ENCODE measurements at places on chromosomes 5 and 9.

GRCh38 chr9:38185647-38186403 is 116.8 kb upstream of the SHB start:
- no peak for DNase-seq

DNA sequence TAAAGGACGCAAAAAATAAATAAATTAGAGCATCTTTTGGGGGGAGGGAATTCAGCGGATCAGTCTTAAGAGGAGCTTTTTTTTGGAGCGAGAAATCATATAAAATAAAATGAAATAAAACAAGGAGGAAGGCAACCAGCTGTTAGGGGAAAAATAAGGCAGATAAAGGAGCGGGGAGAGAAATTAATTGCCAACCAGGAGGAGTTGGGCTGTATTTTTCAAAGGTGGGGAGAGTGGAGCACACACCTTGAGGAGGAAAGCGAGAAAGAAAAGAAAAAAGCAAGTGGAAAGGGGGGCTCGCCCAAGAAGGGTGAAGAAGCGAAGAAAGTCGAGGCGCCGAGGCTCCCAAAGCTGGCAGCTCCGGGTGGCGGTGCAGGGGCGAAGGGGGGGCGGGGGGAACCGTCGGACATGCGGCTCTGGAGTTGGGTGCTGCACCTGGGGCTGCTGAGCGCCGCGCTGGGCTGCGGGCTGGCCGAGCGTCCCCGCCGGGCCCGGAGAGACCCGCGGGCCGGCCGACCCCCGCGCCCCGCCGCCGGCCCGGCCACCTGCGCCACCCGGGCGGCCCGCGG is at the start of gene PAPPA:
Gene PAPPA, plus strand, starts transcription at position 27 of the 569 bp plus-strand sequence. Its CDS starts 382 bp downstream, at position 409.
- no peak for DNase-seq

- DNase-seq, result no peak
Observed at GRCh38 chr9:137434498-137435380, 6.4 kb downstream of the ENTPD8 start.

- DNase-seq, result no peak
Observed at GRCh38 chr5:103259705-103260355, 1.3 kb downstream of the MACIR start.

DNA sequence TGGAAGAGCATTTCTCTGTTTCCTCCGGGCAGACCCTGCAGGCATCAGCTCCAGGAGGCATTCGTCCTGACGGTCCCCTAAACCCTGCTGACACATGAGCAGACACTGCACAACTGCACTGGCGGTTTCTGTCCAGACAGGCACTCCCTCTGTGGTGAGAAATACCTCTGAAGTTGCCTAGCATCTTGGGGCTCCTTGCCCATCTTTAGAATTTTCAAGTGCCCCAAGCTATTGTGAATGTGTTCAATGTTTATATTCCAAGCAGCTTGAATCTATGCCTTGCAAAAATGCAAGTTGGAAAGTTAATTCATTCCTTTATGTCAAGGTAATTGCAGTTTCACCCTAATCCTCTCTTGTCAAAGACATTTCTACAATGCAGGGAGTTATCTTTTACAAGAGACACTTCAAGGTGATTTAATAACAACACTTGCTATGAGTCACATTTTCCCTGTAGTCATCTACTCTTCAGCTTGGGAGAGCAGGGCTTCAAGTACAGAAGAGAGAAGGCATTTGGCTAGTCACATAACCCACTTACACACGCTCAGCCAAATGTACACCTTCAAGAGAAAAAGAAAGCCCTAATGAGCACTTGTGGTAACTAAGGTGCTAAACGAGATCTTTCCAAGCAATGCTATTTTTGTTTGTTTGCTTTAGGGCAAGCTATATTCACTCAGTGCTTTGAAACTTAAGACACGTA is 302.5 kb downstream of the MLLT3 start:
- peak; percentile 24 for DNase-seq

DNA sequence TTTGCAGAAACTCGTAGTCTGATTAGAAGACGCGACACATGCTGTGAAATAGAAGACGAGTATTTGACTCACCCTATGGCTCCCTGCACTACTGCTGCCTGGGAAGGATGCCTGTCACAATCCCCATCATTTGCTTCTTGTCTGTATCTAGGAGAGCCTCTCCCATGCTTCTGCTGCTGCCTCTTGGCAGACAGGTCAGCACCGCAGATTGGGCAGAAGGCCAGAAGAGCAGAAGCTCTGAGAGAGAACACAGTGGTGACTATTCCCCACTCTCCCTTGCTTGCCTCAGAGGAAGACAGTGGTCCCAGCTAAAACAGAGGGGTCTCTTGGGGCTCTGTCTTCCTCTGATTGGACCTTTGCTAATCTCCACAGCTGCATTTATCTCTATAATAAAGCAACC is 84.0 kb upstream of the SMIM32 start:
- DNase-seq, result no peak

DNA sequence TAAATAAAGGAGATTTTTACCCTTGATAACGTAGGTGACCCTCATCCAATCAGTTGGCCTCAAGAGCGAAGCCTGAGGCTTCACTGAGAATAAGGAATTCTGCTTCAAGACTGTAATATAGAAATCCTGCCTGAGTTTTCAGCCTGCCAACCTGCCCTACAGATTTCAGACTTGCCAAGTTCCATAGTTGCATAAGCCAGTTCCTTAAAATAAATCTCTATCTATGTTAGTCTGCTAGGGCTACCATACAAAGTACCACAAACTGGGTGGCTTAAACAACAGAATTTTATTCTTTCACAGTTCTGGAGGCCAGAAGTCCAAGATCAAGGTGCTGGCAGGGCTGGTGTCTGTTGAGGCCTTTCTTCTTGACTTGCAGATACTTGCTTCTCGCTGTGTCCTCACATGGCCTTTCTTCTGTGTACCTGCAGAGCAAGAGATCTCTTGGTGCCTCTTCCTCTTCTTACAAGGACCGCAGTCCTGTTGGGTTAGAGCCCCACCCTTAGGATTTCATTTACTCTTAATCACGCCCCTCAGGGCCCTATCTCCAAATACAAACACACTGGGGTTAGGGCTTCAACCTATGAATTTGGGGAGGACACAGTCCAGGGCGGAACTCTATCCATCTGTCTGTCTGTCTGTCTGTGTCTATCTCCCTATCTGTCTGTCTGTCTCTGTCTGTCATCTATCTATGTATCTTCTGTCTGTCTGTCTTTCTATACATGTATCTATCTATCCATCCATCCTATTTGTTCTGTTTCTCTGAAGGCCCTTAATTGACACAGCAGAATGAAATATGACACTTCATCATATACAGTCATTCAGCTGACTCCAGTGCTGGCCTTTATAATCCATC is 17.0 kb upstream of the CMBL start:
- DNase-seq, result no peak

DNA sequence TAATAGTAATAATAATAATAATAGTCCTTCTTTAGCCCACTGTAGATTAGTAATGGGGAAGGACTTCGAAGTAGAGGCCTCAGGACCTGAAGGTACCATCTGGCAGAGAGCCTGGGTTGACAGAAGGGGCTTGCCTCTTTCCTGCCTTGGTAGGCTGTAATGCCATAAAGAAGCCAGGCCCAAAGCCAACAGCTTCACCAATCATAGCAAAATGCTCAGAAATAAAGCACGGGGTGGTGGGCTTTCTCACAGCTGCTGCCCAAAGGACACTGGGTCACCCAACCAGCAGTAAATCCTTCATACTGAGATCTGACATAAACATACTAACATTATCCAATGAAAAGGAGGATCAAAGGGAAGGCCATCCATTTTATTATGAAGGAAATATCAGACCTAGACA is 70.7 kb downstream of the SUSD1 start:
- DNase-seq, result no peak

- no peak for DNase-seq
Observed at GRCh38 chr5:28543473-28544098, 1505.2 kb upstream of the CDH9 start.

DNA sequence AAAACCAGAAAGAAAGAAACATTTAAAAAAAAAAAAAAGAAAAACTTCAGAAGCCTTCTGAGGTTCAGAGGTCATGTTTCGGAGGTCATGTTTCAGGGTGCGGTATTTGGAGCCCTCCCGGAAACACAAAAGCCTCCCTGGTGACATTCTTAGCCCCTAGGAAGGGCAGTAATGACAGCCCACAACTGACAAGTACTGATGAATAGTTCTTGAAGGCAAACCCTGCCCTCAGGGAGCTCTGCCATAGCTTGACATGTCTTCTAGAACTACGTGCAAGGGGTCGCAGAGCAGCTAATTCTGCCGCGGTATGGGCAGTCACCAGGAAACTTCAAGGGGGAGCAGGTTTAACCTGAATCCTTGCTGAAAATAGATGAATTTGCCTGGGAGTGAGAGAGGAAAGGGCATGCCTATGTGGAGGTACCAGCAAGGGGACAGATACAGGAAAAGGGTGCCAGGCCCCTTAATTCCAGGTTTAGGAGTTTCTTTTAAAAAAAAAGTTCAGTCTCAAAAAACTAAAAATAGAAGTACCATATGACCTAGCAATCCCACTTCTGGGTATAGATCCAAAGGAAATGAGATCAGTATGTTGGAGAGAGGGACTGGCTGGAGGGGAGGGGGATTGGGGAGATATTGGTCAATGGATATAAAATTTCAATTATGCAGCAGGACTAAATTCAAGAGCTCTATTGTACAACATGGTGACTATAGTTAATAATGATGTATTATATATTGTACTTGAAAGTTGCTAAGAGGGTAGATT is 98.4 kb downstream of the C9orf152 start:
- DNase-seq, result no peak

DNA sequence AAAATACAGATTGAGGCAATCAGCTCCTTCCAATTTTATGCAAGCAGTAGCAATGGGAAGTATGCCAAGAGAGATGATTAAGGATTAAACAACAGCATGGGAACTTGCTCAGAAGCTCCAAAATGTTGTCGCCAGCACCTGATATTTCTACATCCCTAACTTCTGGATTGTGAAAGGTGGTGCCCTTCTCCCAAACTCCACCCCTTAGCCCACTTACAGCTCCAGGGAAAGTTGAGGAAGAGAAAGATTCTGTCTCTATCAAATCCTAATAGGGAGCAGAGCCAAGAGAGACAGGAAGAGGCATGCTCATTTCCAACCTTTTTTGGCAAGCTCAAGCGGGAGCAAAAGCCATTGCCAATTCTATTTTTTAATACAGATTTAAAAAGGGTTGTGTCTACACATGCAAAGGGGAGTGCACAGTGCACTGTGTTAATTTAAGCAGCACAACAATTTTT is 92.4 kb upstream of the NR3C1 start:
- no peak for DNase-seq

DNA sequence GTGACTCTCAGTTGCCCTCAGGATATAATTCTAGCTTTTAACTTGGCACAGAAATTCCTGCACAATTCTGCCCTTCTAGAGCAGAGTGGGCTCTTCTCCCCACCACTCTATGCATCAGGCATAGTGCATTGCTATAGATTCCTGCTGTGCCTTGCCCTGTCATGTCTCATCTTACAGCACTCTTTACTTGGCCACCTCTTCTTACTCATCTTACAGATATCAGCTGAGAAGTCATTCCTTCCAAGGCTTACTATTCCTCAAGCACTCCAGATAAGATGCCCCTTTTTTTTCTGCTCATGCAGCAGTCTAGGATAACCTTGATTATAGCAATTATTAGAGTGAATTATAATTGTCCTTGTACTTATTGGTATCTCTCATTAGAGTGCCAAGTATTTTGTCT is 5.6 kb downstream of the FAM221B start:
- DNase-seq, result no peak
